ENCODE measurements at places on chromosomes 4 and X.
A peak's percentile ranks its signal among the peaks of the same experiment; 100 is the strongest.

GRCh38 chr4:73683456-73683855, 56.9 kb upstream of the CXCL8 start:
- no peak for DNase-seq
- H3K36me3 ChIP-seq: no peaks in the 10 kb centered on the region
- H3K27ac ChIP-seq: no peak overlapping the region
- peaks cover 16% of the 10 kb centered on the region for H3K4me1 ChIP-seq

DNA sequence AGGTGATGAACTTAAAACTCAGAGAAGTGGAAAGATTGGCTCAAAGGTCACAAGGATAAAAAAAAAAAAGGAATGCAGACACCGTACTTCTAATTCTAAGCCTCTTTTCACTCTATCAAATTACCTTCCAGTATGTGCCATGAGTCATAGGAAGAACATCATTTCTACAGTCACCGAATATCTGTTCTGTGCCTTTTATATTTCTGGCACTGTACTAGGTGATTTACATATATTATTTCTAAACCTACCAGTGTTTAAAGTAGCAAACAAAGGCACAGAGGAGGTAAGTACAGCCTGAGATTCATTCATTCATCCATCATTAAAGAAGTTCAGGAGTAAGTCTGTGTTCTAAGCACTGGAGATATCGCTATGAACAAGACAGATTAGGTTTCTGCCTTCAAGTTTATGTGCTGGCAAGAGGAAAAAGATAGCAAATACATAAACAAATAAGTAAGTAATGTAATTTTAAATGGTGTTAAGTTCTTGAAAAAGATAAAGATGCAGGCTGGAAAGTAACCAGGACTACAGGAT, 65.3 kb downstream of the PALLD start:
- peaks cover 36% of the 10 kb centered on the region for H3K4me1 ChIP-seq
- no peak overlapping the region for H3K27ac ChIP-seq
- peak; percentile 59 for DNase-seq
- no peaks in the 10 kb centered on the region for H3K36me3 ChIP-seq
- no peaks in the 10 kb centered on the region for H3K27me3 ChIP-seq
- H3K4me3 ChIP-seq: no peak overlapping the region

- H3K36me3 ChIP-seq: peaks cover 4% of the 10 kb centered on the region
- peaks cover 17% of the 10 kb centered on the region for H3K4me1 ChIP-seq
- H3K4me3 ChIP-seq: no peak overlapping the region
Measured at GRCh38 chr4:183499389-183499788, 5.5 kb upstream of the ING2 start.

- H3K27ac ChIP-seq: no peak overlapping the region
- DNase-seq: no peak
Measured at GRCh38 chr4:84491481-84491880, 7.6 kb downstream of the NKX6-1 start.

DNA sequence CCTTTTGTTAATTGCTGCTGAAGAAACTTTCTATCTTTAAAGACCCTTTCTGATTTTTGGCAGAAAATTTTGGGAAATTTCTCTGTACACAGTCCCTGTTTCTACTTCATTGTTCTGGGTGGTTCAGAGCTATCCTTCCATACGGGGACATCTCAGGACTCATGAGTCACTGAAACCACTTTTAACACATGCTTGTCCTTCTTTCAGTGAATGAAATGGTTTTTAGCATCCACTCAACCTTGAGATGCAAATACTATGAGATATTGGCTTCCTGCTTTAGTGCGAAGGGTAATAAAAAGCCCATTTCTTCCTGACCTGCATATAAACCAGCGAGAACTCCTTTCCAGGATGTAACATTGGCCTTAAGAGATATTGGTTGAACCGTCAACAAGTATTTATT, 158.0 kb downstream of the REPS2 start:
- no peak for DNase-seq
- H3K27me3 ChIP-seq: no peaks in the 10 kb centered on the region
- H3K4me1 ChIP-seq: no peaks in the 10 kb centered on the region
- H3K27ac ChIP-seq: no peak overlapping the region
- no peaks in the 10 kb centered on the region for H3K36me3 ChIP-seq

GRCh38 chrX:32673193-32673592, 538.2 kb downstream of the DMD start:
- no peak overlapping the region for H3K27ac ChIP-seq
- no peak overlapping the region for H3K4me3 ChIP-seq
- H3K4me1 ChIP-seq: no peaks in the 10 kb centered on the region
- H3K27me3 ChIP-seq: no peaks in the 10 kb centered on the region
- no peak for DNase-seq
- no peaks in the 10 kb centered on the region for H3K36me3 ChIP-seq
